ENCODE measurements at places on chromosomes 5 and 9.

- no peak for DNase-seq
These were observed 1642.4 kb downstream of the EFNA5 start for GRCh38 chr5:106028314-106028713.

DNA sequence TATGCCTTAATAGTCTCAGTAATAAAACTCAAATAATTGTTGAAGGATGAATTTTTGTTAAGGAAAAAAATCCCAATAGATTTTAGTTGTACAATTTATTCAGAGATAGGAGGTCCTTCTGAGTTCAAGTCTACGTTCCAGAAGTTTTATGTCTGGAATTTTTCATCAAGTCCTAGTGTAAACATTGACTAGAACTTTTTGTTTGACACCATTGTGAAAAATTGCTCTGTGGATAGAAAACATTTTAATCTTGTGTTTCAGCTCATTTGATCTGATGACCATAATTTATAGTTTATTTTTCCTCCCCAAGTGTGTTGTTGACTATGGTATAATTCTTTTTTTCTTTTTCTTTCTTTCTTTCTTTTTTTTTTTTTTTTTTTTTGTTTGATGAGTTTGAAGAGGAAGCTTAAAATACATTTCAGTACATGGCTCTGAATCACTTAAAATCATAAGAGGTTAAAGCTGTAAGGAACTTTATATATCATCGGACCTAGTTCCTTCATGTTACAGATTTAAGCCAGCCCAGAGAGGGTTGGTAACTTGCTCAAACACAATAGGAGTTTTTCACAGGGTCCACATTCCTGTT, 20.7 kb downstream of the ITGA1 start:
- DNase-seq, result no peak

DNA sequence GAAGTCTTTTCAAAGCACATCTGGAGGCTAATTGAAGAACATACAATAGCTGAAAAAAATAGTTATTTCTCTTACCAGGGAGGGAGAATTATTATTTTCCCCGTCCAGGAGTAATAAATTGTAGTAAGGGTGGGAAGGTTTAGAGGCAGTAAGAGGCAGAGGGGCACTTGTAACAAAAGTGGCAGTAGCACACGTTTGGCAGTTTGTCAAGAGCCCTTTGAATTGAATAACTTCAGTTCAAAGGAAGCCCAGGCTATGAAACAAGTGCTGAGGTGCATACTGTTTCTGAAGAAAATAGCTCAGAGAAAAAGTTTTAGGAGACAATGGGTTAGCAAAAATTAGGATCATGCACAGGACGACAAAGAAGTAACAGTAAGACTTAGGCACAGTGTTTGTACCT, 451.3 kb downstream of the LRRC70 start:
- DNase-seq, result no peak

GRCh38 chr9:109806506-109807115, 26.6 kb downstream of the PALM2AKAP2 start:
- DNase-seq, result no peak

GRCh38 chr5:159149085-159149484, 49.4 kb upstream of the EBF1 start:
- no peak for DNase-seq
